ENCODE measurements at places on chromosomes 5 and 9.

DNA sequence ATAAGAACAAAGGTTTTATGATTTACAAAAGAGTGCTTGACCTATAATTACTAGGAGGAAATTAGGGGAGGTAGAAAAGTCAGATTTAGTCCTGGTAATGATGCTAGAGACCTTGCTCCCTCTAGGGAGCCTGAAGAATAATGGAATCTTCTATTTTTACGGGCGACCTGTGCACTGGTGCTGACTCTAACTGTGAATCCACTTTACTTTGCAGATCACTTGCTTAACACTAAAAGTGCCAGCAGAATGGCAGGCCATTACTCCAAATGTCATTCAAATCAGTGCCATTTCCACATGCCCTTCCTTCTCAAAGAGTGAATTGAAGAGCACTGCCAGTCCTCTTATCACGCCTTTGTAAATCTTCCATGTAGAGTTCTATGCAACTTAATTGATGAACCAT is 359.4 kb upstream of the ARRDC3 start:
- no peak overlapping the region for H3K4me3 ChIP-seq
- H3K4me1 ChIP-seq = no peaks in the 10 kb centered on the region
- no peak overlapping the region for H3K27ac ChIP-seq
- no peaks in the 10 kb centered on the region for H3K36me3 ChIP-seq
- H3K27me3 ChIP-seq = no peaks in the 10 kb centered on the region
- DNase-seq = no peak

DNA sequence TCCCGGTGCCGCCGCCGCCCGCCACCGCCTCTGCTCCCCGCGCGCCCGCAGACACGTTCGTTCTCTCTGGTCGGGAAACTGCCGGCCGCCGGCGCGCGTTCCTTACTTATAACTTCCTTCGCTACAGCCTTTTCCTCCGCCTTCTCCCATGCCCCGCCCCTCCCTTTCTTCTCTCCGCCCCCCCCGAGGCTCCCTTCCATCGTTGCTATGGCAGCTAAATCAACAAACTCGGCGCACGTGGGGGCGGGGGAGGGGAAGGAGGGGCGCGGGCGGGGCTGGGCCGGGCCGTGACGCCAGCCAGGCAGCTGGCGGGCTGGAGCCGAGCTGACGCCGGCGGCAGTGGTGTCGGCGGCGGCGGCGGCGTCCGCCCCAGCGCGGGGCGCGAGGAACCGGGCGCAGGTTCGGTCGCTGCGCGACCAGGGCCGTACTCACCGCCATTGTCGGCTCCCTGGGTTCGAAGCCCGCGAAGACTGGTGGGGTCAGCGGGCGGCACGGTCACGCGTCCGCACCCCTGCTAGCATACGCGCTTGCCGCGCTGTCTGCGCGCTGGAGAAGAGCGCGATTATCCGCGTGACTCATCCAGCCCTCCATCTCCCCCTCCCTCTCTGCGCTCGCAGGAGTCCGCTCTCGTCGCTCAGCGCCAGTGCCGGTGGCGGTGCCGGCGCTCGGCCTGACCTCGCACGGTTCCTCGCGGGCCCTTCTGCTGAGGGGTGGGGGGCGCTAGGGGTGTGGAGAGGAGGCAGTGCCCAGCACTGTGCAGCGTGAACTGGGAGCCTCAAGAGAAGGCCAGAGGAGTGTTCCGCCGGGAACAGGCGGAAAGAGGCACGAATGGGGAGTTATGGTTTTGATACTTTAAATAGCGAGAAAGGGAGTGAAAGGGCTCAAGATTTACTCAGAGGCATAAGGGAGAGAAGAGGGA is at the start of gene KLF4:
Gene KLF4 (minus strand): TSS at position 83 of the 919 bp plus-strand sequence. CDS start 597 bp downstream, outside the sequence.
- peaks cover 40% of the 10 kb centered on the region for H3K4me1 ChIP-seq
- DNase-seq = peak; percentile 86

GRCh38 chr9:19030899-19031298 is 2.1 kb downstream of the SAXO1 start:
- no peaks in the 10 kb centered on the region for H3K36me3 ChIP-seq
- no peak for DNase-seq
- no peaks in the 10 kb centered on the region for H3K4me1 ChIP-seq
- no peak overlapping the region for H3K4me3 ChIP-seq
- no peaks in the 10 kb centered on the region for H3K27me3 ChIP-seq

DNA sequence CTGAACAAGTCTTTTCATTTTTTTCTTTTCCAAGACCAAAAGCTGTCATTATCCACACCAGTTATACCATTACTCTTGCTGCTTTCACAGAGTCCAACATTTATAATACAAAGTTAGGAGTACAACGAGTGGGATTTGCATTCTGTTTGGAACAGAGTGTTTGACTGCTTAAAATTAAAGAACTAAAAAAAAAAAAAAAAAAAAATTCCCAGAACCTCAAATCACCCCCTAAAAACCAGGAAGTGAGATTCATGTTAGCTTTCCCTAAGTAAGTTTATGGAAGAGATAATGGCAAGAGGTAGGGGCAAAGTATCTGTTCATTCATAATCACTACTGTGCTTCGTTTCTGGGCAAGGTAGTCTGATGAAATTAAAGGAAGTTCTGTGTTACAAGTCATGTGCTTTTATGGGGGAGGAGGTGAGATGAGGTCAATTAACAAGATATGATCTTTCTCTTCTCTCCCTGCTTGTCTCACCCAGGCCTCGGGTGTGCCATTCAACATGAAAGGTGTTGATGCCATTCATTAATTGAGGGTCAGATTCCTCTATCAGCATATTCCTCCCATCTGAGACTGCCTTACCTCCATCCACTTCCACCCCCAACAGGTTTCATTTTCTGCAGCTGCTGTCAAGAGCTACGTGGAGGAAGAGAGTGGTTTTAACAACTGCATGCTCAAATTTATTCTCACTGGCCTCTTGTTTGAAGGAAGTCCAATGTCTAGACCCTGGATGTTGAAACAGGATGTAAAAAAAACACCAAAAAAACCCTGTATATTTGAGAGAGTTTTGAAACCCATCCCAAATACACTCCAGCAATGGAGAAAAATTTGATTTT is 58.1 kb downstream of the MARCHF3 start:
- H3K4me1 ChIP-seq = no peaks in the 10 kb centered on the region
- no peaks in the 10 kb centered on the region for H3K27me3 ChIP-seq
- no peak overlapping the region for H3K4me3 ChIP-seq
- H3K27ac ChIP-seq = no peak overlapping the region
- H3K36me3 ChIP-seq = no peaks in the 10 kb centered on the region
- no peak for DNase-seq

DNA sequence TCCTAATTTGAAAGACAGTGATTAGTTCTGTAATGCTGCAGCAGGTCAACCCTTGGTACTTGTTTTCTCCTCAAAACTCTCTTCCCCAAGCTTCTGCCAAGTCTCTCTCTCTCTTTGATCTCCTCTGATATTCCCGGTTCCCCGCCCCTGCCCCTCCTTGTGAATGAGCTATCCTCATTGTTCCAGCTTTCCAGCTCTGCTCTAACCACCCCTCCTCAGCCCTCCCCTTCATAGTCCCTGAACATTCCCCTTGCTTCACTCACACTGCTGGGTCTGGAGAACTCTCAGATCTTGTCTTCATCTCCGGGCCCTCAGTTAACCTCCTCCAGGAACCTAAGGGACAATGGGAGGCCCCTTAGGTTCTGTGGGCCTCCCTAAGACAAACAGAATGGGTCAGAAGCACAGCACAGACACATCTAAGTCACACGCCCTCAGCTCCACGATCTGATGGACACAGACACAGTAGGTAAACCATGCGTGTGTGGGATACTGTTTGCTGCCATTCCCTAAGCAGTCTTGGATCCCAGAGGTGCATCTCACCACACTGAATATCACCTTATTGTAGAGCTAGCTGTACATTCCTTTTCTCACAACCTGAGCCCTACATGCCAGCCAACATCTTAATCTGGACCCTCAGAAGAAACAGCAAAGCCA is 17.4 kb upstream of the LARP1 start:
- H3K36me3 ChIP-seq = no peaks in the 10 kb centered on the region
- no peak overlapping the region for H3K4me3 ChIP-seq
- DNase-seq = no peak

GRCh38 chr5:124040799-124041198 is 528.8 kb downstream of the CSNK1G3 start:
- DNase-seq = no peak
- H3K27me3 ChIP-seq = no peaks in the 10 kb centered on the region
- H3K27ac ChIP-seq = no peak overlapping the region
- H3K4me3 ChIP-seq = no peak overlapping the region
- no peaks in the 10 kb centered on the region for H3K4me1 ChIP-seq

- H3K4me3 ChIP-seq = no peak overlapping the region
- no peaks in the 10 kb centered on the region for H3K36me3 ChIP-seq
- H3K27me3 ChIP-seq = 0 out of 2 replicates have a peak, but pooled peaks cover 6% of the 10 kb centered on the region
These were observed 67.7 kb upstream of the SPOCK1 start for GRCh38 chr5:137566780-137567179.

- no peaks in the 10 kb centered on the region for H3K36me3 ChIP-seq
- H3K4me1 ChIP-seq = no peaks in the 10 kb centered on the region
- peaks cover 17% of the 10 kb centered on the region for H3K27me3 ChIP-seq
- DNase-seq = no peak
- no peak overlapping the region for H3K4me3 ChIP-seq
These were observed 7.4 kb downstream of the GZMK start for GRCh38 chr5:55031492-55031891.

- H3K4me1 ChIP-seq = peaks cover 11% of the 10 kb centered on the region
- H3K27me3 ChIP-seq = peaks cover 12% of the 10 kb centered on the region
- no peak overlapping the region for H3K4me3 ChIP-seq
- no peak overlapping the region for H3K27ac ChIP-seq
- no peak for DNase-seq
These were observed 85.2 kb upstream of the TNC start for GRCh38 chr9:115202960-115203751.

DNA sequence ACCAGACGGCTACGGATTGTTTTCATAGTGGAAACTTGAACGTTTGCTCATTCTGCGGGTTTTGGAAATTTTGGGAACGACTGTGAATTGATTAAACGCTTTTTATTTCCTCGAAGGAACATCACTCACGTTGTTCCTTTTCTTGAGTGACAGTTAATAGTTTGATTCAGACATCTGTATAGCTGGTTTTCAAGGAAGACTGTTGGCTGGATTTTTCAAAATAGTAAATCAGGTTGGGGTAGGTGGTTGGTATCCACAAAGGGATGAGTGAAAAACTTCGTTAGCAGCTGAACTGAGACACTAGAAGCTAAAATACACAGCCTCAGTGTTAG is 1.1 kb downstream of the TGFBR1 start:
- no peak overlapping the region for H3K27ac ChIP-seq
- no peaks in the 10 kb centered on the region for H3K36me3 ChIP-seq
- H3K4me1 ChIP-seq = no peaks in the 10 kb centered on the region
- no peaks in the 10 kb centered on the region for H3K27me3 ChIP-seq

GRCh38 chr9:24545285-24545684 is 412 bp downstream of the IZUMO3 start:
- no peaks in the 10 kb centered on the region for H3K36me3 ChIP-seq
- DNase-seq = no peak
- H3K4me1 ChIP-seq = no peaks in the 10 kb centered on the region
- H3K27me3 ChIP-seq = no peaks in the 10 kb centered on the region
- no peak overlapping the region for H3K4me3 ChIP-seq
- no peak overlapping the region for H3K27ac ChIP-seq

- H3K4me1 ChIP-seq = peaks cover 14% of the 10 kb centered on the region
- H3K36me3 ChIP-seq = no peaks in the 10 kb centered on the region
- no peak overlapping the region for H3K27ac ChIP-seq
- DNase-seq = no peak
- no peak overlapping the region for H3K4me3 ChIP-seq
These were observed 87.4 kb downstream of the THBS4 start for GRCh38 chr5:80122579-80122978.

DNA sequence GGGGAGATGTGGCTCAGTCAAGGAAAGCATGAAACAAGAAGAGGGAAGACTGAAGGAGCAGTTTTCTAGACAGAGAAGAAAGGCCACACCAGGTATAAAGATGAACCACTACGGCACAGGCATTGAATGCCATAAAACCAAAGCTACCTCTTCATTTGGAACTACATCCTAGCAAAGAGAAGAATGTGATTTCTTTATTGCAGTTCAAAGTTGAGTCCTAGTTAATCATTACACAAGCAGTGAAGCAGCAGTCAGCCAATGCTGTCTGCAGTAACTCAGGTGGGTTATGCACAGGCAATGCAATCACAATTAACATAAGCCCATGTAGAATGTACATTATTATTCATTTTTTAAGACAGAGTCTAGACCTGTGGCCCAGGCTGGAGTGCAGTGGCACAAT is 21.7 kb upstream of the PCAT7 start:
- no peak overlapping the region for H3K4me3 ChIP-seq
- H3K27ac ChIP-seq = no peak overlapping the region
- no peaks in the 10 kb centered on the region for H3K36me3 ChIP-seq
- no peaks in the 10 kb centered on the region for H3K27me3 ChIP-seq

DNA sequence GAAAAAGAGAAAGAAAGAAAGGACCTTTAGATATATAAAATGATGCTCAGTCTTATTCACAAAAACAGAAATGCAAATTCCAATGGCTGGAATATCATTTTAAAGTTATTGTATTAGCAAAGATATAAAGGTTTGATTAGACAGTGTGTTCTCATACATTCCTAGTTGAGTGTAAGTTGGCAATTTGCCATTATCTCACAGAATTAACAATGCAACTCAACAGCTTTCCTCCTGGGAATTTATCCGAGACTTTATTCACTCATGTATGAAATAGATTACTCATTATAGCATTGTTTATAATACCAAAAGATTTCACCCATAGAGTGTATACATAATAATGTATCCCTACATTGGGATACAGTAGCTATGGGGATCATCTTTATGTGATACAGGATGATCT is 27.1 kb upstream of the MLLT3 start:
- H3K36me3 ChIP-seq = no peaks in the 10 kb centered on the region
- no peak overlapping the region for H3K4me3 ChIP-seq
- H3K27ac ChIP-seq = no peak overlapping the region
- no peaks in the 10 kb centered on the region for H3K4me1 ChIP-seq
- no peak for DNase-seq

GRCh38 chr5:131496400-131496713 is 138.7 kb downstream of the RAPGEF6 start:
- H3K27me3 ChIP-seq = no peaks in the 10 kb centered on the region
- H3K27ac ChIP-seq = no peak overlapping the region
- DNase-seq = no peak
- no peaks in the 10 kb centered on the region for H3K4me1 ChIP-seq
- peaks cover 5% of the 10 kb centered on the region for H3K36me3 ChIP-seq

DNA sequence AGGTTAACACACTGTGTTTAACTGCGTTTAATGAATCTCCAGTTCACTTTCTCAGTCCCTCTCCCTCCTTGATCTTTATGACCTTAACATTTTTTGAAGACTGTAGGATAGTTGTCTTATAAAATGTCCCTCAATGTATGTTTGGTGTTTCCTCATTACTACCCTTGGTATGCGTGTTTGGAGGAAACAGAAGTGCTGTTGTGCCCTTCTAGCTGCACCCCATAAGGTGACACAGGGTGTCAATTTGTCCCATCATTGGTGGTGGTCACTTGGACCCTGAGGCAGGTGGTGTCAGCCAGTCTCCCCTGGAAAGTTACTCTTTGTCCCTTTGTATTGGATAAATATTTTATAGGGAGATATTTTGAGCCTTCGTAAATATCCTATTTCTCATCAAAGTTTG is 52.3 kb downstream of the RAD23B start:
- DNase-seq = no peak
- H3K4me3 ChIP-seq = no peak overlapping the region
- H3K4me1 ChIP-seq = no peaks in the 10 kb centered on the region
- no peak overlapping the region for H3K27ac ChIP-seq
- peaks cover 82% of the 10 kb centered on the region for H3K36me3 ChIP-seq
- H3K27me3 ChIP-seq = no peaks in the 10 kb centered on the region
